ENCODE measurements at places on chromosomes 3 and 15.

DNA sequence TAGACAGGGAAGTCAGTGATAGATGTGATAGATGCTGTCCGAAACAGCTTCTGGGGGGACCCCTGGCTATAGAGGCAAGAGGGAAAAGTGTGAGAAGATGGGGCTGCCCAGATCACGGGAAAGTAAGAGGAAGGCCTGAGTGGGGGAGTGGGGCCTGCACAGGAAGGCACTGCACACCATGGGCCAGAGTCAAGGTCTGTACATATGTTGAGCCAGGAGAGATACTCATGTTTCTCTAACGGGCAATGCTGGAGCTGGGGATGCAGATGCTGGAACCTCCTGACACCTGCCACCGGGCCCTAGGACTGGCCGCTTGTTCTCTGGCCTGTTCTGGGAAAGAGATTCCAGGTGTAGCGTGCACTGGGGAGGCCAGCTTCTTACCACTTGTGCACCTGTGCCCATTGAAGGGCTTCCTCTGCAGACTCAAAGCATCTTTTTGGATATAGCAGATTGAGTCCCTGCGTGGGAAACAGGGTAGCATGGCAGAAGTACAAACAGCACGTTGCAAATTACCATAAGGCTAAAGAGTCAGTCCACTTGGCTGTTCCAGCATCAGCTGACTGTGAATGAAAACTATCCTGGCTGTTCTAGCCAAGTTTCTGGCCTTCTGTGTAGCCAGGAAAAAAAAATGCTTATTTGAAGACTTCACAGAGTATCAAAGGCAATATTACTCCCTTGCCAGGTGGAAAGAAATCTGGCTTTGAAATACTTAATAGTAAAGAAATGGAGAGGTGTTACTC is 77.1 kb upstream of the GSK3B start:
- DNase-seq = no peak

GRCh38 chr15:44414001-44414400 is 13.4 kb upstream of the CTDSPL2 start:
- no peak for DNase-seq

GRCh38 chr3:78562328-78562727 is 1205.5 kb downstream of the ROBO1 start:
- DNase-seq = no peak

- DNase-seq = no peak
Observed at GRCh38 chr3:166005126-166005525, 167.9 kb upstream of the BCHE start.

- DNase-seq = no peak
Observed at GRCh38 chr3:7576071-7576470, 715.2 kb downstream of the GRM7 start.
